Activated naive CD4-positive, alpha-beta T cell treated with anti-CD3 and anti-CD28 coated beads for 36 hours (primary cell): ENCODE measurements at places on chromosomes 6 and 20.

GRCh38 chr6:111588366-111588765 lies 17.3 kb downstream of the TRAF3IP2 start:
- peaks cover 14% of the 10 kb centered on the region for H3K36me3 ChIP-seq
- no peak for DNase-seq
- no peaks in the 10 kb centered on the region for H3K27me3 ChIP-seq
- H3K4me3 ChIP-seq: no peak overlapping the region
- H3K27ac ChIP-seq: no peak overlapping the region

DNA sequence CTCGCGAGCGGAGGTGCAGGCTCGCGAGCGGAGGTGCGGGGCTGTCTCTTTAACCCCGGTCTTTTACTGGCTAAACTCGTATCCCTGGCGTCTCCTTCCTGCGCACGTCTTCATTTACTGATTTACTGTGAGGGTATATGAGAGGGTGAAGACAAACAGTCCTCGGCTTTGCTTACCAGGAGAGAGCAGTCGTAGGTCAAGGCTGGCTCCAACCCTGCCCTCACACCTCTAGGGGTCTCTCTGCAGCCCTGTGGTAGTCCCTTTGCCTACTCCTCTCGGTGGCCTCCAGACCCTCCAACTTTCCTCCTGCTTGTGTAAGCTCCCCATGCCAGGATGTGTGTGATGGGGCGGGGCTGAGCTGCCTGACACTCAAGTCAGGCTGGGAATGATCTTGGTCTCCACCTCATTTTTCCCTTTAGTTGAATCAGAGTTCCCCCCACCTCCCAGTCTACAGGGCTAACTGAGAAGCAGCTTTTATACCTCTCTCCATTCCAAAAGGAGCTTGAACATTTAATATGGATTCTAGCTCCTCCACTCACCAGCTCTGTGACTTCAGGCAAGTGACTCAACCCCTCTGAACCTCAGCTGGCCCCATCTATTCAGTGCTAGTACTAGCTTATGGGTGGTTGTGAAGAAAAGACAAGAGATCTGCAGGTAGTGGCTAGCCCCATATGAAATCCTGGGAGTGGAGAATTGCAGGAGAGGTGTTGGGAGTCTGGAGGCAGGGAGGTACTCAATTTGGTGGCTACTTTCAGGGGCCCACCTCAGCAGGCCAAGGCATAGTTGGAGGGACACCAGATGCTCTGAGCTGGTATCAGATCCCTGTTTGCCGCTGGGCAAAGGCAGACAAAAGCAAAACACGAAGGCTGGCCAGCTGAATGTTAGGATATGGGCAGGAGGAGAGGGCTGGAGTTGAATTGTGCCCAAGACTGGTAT lies 902 bp downstream of the SLC29A1 start:
- peak overlapping the region; percentile 85 for H3K4me3 ChIP-seq
- H3K4me1 ChIP-seq: peaks cover 46% of the 10 kb centered on the region
- peaks cover 19% of the 10 kb centered on the region for H3K36me3 ChIP-seq

- H3K36me3 ChIP-seq: no peaks in the 10 kb centered on the region
- H3K27me3 ChIP-seq: no peaks in the 10 kb centered on the region
- H3K4me1 ChIP-seq: no peaks in the 10 kb centered on the region
- no peak overlapping the region for H3K4me3 ChIP-seq
- H3K27ac ChIP-seq: no peak overlapping the region
Observed at GRCh38 chr20:11740975-11741374, 176.7 kb upstream of the BTBD3 start.

DNA sequence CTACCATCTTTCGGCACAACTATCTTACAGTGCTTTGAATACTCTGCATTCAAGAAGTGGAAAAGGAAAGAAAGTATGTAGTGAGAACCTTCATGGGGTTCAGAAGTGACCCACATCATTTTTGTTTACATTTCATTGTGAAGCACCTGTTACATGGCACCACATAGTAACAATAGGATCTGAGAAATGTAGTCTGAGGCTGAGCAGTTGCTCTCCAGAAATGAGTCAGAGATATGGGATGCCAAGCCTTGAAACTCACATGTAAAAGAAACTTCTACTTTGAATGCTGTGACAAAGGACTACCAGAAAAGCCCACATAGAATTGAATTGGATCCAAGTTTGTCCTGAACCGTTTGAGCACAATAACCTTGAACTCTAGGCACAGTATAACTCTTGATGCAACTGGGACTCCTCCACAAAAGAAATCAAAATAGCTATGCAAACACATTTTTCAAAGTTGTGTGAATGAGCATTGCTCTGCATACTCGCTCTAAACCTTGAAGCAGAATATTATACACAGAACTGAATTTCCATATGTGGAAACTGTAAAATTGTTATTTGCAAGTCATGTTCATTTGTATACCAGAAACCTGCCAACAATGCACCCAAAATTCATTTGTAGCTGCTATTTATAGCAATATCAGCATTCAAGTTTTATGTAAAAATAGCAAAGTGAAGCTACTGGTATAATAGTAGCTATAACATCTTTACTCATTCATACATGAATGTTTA lies 400.9 kb upstream of the POU3F2 start:
- no peak overlapping the region for H3K27ac ChIP-seq
- H3K4me3 ChIP-seq: no peak overlapping the region
- H3K36me3 ChIP-seq: no peaks in the 10 kb centered on the region
- H3K27me3 ChIP-seq: no peaks in the 10 kb centered on the region
- H3K4me1 ChIP-seq: no peaks in the 10 kb centered on the region

GRCh38 chr6:43932259-43933147 lies 162.5 kb downstream of the VEGFA start:
- H3K36me3 ChIP-seq: no peaks in the 10 kb centered on the region
- H3K4me1 ChIP-seq: peaks cover 6% of the 10 kb centered on the region
- H3K27me3 ChIP-seq: no peaks in the 10 kb centered on the region
- DNase-seq: no peak
- no peak overlapping the region for H3K27ac ChIP-seq

DNA sequence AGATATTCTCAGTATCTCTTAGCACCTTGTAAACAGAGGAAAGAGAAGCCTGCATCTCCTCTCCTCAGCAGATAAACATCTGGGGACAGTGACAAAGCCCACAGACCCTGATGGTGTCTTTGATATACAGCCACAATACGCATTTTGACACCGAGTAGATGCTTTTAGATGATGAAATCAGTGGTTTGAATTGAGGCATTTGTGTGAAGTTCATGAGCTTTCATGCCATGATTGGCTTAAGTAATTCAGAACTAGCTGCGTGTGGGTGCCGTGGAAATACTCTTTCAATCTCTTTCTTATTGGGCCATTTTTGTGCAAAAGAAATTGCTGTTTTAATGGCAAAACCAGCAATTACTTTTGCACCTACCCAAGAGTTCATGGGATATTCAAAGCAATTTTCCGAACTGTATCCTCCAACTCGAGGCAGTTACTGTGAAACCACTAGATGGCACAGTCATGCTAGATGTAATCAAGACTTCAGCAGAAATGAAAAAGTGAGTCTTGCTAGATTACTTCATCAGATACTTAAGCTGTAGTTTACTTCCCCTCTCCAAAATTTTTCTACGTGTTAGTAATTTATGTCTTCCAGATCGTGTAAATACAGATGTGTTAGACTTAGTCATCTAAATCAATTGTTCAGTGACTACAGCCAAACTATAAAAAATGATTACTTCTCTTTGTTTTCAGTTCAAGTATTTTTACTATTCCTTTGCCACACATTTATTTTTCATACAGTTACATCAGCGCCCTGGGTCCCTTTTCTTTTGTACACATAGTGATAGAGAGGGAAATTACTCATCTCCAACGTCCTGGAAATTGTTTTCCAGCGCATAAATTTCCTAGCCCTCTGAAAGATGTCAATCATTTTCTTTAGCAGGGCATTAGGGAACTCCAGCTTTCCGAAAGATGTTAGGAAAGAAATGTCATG lies 49.4 kb downstream of the IYD start:
- peak overlapping the region; percentile 59 for H3K4me3 ChIP-seq
- H3K27me3 ChIP-seq: peaks cover 15% of the 10 kb centered on the region
- peaks cover 2% of the 10 kb centered on the region for H3K36me3 ChIP-seq
- H3K4me1 ChIP-seq: peaks cover 24% of the 10 kb centered on the region
- H3K27ac ChIP-seq: peak overlapping the region; percentile 72

DNA sequence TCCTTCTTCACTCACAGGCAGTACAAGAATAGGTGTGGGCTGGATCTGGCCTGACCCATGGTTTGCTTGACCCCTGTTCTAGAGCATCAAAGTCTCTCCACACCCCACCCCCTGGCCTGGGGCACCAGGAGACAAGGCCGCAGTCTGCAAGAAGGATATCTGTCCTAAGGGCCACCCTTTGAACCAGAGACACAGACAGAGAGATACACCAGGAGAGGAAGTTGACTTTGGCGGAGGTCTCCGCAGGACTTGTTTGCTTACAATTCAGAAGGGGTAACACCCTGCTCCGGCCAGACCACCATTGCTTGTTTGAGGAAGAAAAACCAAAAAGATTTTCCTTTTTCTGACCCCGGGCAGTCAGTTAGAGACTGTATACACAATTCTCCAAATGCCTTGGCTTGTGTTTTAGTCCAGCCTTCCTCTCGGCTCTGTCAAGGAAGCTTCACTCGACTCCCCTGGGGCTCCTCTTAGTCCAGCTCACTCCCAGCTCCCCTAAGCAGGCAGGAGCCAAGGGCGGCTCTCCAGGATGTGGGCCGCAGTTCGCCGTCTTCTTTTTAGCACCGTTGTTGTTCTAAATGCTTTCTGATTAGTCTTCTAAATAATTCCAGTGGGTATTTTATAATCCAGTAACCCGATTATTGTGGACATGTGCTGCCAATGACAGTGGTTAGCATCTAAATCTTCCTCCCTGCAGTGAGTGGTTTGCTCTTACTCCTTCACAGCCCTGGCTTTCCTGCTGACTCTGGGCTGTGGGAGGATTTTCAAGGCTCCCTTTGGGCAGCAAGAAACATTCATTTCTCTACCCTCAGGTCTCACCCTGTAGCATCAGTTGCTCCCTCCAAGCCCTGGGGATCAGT lies 58.6 kb upstream of the MRPS10 start:
- no peak overlapping the region for H3K27ac ChIP-seq
- DNase-seq: no peak
- H3K4me3 ChIP-seq: no peak overlapping the region
- no peaks in the 10 kb centered on the region for H3K27me3 ChIP-seq

DNA sequence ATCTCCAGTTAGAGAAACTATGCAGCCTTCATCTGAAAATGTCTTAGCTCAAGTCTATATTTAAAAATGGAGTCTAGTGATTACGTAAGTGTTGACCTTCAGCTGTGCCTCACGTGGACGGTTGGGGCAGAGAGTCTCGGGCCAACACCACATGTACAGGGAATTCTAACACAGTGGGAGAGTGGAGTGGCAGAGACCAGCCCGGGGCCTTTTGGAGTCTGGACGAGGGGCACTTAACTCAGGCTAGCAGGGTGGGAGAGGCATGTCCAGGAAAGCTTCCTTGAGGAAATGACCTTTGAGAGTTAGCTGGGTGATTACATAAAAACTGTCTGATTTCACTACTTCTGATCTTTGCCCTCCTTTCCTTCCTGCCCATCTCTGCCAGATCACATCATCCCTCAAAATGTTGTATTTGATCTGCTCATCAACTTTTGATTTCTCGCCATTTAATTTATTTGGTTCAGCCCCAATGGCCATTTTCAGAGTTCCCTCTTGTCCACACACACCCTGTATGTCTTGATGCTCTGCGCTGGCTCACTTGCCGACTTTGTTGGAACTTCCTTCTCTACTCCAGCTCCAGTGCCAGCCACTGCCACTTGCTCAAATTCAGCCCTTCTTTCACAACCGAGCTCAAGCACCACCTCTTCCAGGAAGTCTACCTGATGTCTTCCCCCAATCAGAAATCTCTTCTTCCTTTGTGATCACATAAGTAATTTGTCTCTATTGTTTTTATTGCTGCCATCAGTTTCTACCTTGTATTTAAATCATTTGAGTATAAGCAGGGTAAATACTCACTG lies 2.6 kb downstream of the ARMC2 start:
- H3K4me3 ChIP-seq: no peak overlapping the region
- peaks cover 20% of the 10 kb centered on the region for H3K4me1 ChIP-seq
- H3K27me3 ChIP-seq: no peaks in the 10 kb centered on the region
- H3K27ac ChIP-seq: no peak overlapping the region
- H3K36me3 ChIP-seq: peaks cover 12% of the 10 kb centered on the region

GRCh38 chr6:167122041-167122826 lies 662 bp upstream of the CCR6 start:
- no peak overlapping the region for H3K4me3 ChIP-seq
- H3K4me1 ChIP-seq: peaks cover 38% of the 10 kb centered on the region
- H3K27me3 ChIP-seq: no peaks in the 10 kb centered on the region
- H3K27ac ChIP-seq: no peak overlapping the region
- no peaks in the 10 kb centered on the region for H3K36me3 ChIP-seq
- DNase-seq: no peak

GRCh38 chr20:5719861-5720403 lies 30.3 kb upstream of the SHLD1 start:
- H3K36me3 ChIP-seq: no peaks in the 10 kb centered on the region
- H3K27ac ChIP-seq: no peak overlapping the region
- no peak for DNase-seq
- peaks cover 14% of the 10 kb centered on the region for H3K4me1 ChIP-seq

- H3K4me3 ChIP-seq: no peak overlapping the region
- H3K27ac ChIP-seq: no peak overlapping the region
- no peaks in the 10 kb centered on the region for H3K4me1 ChIP-seq
- no peaks in the 10 kb centered on the region for H3K27me3 ChIP-seq
- DNase-seq: no peak
Observed at GRCh38 chr20:64001607-64002011, 20.7 kb downstream of the PRPF6 start.
